ENCODE measurements at places on chromosomes 11 and 22.
A peak's percentile ranks its signal among the peaks of the same experiment; 100 is the strongest.

DNA sequence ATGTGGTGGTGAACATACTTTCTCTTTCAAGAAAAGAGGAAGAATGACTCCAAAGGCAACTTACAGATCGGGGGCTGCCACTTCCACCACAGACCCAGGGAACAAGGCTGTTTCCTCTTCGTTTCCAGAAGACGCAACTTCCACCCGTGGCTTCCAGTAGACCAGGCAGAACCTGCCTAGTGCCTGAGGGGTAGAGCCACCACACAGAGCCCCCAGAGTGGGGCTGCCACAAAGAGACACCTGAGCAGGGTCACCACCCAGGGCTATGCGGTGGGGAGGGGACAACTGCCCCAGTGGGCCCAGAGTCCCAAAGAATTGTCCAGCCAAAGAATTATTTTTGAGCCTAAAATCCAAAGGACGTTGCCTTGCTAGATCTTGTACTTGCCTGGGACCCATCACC, 16.7 kb upstream of the PHF21B start:
- DNase-seq = no peak

GRCh38 chr22:17954860-17955587, 69.3 kb downstream of the MICAL3 start:
- DNase-seq = no peak

DNA sequence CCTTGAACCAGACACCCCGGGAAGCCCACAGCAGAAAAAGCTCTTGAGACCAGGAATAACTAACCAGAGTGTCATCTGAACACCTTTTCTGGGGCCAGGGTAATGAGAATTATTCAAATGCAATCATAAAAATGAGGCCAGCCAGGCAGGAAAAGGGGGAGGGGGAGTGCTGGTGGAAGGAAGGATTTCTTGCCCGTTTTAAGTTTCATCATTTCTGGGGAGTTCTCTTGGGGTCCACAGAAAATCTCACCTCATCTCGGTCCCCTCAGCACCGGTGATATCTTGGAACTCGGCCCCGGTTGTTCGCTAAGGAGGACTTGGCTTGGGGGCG, 495 bp upstream of the PKNOX2 start:
- DNase-seq = no peak

GRCh38 chr22:25403811-25404471, 160.5 kb upstream of the GRK3 start:
- DNase-seq = no peak

GRCh38 chr11:85771568-85771967, 39.4 kb downstream of the SYTL2 start:
- no peak for DNase-seq

GRCh38 chr11:73334384-73335203, 26.5 kb downstream of the ARHGEF17 start:
- DNase-seq = no peak

GRCh38 chr22:21045585-21046294, at the start of gene LRRC74B:
Gene LRRC74B, plus strand, starts transcription at chr22:21045946. Its CDS starts 41 bp downstream, at chr22:21045987.
- DNase-seq = peak; percentile 71

DNA sequence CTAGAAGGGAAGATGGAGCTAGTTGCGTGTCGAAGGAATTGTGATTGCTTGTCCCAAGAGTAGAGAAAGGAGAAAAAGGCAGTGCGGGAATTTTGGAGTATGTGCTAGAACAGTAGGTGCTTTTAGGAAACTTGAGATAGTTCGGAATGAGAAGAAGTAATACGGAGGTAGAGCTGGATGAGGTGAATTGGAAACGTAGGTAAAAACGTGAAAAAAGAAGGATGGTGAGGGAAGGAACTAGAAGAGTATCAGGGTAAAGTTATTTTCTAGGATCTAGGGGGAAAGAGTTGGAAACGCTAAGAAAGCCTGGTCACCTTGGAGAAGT, 1.4 kb downstream of the CEP57 start:
- DNase-seq = no peak

GRCh38 chr11:62602141-62603071, 741 bp upstream of the MTA2 start:
- DNase-seq = peak; percentile 71

GRCh38 chr11:64890522-64890939, 12.1 kb upstream of the EHD1 start:
- no peak for DNase-seq

DNA sequence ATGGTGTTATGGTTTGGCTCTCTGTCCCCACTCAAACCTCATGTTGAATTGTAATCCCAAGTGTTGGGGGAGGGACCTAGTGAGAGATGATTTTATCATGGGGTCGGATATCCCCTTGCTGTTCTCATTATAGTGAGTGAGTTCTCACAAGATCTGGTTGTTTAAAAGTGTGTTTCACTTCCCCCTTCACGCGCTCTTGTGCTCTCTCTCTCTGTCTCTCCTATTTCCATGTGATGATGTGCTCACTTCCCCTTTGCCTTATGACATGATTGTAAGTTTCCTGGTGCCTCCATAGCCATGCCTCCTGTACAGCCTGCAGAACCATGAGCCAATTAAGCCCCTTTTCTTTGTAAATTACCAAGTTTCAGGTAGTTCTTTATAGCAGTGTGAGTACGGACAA, 765.1 kb downstream of the KCNA4 start:
- no peak for DNase-seq

- DNase-seq = no peak
These were observed 118.2 kb upstream of the CSNK2A3 start for GRCh38 chr11:11471201-11471600.

GRCh38 chr11:14358729-14359439, at the start of gene RRAS2:
Gene RRAS2, minus strand, starts transcription at chr11:14359183. Its CDS starts 313 bp downstream, at chr11:14358870.
- DNase-seq = peak; percentile 27

DNA sequence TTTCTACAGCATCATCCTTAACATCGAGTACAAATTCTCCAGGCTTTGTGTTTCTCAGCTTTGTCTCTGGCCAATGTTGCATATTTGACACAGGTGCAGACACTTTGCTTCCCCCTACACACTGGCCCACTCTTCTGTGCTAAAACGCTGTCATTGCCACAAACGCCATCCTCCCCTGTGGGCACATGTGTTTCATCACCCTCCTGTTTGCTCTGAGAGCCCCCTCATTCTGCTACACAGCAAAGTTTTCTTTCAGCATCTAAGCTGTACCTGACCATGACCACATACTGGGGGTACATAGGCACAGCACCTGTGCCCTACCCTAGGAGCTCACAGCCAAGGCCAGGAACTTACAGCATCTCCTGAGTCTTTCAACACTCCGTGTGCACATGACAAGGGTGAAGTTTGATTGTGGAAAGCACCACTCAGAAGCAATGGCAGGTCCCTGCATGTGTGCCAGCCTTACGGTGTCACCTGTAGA, 7.9 kb upstream of the IGLL5 start:
- DNase-seq = no peak

GRCh38 chr11:74784234-74784633, 35.6 kb downstream of the RNF169 start:
- DNase-seq = no peak

GRCh38 chr11:122422682-122423081, 232.8 kb upstream of the UBASH3B start:
- no peak for DNase-seq

DNA sequence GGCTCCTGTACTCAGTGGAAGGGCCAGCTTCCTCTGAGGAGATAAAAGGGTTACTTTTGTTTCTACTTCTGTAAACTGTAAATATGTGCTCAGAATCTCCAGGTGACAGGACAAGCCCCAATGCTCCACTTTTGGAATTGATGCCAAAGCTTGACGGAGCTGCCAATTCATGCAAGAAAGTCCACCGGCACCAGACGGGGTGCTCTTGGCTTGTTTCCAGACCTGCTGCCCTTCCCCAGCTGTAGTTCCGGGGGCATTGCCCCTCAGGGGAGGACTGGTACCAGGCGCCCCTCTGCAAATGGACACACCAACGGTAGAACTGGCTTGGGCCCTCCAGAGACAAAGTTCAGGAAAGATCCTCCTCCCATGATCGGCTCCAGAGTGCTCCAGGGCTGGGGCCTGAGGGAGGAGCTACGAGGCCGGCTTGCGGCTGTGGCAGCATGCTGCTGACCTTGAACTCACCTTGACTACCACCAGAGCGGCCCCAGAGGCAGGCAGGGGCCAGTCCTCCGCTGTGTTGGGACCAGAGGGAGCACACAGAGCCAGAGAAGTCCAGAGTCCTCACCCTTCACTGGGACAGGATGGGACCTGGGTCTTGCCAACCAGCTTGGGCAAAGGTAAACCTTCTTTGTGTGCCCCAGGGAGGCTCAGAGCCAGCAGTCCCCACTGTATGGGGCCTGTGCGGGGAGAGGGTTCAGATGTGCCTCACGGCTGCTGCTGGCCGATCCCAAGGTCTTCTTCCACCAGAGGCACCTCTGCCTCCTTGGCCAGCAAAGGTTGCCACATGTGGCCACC, 17.8 kb upstream of the OAF start:
- no peak for DNase-seq

DNA sequence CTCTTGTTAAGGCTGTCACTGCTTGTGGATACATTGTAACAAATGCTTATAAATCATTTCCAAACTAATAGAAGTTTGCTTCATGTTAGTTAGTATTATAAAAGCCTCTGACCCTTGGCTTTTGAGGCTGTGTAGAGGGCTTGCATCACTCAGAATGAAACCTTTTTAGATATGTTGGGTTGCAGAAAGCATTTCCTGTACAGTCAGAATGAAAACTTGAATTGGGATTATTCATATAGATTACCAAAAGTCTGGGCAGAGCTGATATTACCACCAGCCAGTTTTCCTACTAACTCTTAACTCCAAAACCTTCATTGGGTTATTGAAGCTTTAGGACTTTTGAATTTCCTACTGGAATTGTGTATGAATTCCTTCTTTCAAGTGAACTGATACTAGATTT, 12.0 kb downstream of the KMT2A start:
- DNase-seq = no peak

- no peak for DNase-seq
These were observed 151.0 kb upstream of the B3GAT1 start for GRCh38 chr11:134562941-134563471.

- no peak for DNase-seq
These were observed 280.9 kb downstream of the CTTN start for GRCh38 chr11:70678931-70679900.

DNA sequence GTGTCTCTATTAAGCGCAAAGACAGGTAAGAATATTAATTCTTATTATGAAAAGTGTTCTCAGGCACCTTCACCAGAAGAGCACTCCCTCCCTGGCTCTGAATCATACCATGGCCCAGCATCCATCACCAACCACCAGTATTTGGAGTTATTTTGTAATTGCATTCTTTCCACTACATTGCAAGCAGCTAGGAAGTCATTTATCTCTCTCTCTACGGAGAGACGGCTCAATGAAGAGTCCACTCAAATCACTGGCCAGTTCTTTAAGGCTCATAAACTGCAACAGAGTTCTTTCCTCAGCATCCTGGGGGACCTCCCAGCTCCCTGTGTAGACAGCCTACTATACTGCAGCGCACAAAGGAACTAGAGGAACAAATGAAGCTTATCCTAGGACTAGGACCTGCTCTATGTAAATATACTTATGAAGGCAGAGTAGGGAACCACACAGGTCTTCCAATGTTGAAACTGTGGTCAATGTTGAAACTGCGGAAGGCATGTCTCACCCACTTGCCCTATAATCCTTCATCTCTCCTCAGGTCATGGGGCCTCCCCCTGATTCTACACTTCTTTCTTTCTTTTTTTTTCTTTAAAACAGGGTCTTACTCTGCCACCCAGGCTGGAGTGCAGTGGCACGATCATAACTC, 63.4 kb downstream of the AAMDC start:
- no peak for DNase-seq

DNA sequence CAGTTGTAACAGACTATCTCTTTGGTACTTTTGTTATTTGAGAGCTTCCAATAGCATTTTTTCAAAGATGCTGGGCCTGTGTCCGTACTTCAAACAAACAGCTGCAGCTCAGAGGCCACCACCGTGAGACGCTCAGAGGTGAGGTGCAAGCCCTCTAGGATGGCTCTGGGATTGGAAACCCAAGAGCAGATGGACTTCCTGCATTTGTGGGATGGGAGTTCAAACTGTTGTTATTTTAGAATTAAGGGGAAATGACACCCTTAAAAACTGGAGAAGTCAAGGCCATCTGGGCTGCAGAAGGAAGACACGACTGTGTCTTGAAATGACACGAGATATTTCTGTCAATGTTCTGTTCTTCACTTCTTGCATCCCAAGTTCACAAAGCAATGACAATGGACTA, 9.2 kb upstream of the IL10RA start:
- no peak for DNase-seq

GRCh38 chr11:13462311-13462900, 616 bp downstream of the BTBD10 start:
- peak; percentile 55 for DNase-seq

DNA sequence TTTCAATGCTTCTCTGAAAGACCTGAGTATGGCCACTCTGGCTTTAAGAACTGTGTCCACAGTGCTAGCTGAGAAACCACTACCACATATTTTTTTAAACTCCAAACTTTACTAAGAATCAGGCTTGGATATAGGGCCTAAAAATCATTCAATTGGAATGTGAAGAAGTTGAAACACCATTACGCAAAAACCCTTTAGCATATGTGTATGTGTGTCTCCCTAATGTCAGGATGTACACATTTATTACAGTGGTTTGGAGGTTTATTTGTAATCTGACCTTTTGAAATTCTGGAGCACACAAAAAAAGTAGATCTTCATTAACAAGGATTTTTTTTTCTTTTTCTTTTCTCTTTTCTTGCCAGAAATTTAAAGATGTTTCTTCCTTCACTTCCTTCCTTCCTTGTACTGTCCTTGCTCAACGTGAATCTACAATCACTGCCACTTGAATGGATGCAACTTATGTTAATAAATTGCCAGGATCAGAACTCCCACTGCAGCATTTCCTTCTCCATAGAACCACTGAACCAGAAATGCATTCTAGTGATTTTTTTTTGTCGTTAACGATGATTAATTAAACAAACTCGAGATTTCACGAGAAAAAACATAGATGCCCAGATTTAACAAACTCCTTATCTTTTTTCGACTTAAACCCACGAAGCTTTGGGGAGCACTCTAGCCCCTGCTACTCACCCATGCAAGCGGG, 3.1 kb upstream of the ADM start:
- DNase-seq = no peak

DNA sequence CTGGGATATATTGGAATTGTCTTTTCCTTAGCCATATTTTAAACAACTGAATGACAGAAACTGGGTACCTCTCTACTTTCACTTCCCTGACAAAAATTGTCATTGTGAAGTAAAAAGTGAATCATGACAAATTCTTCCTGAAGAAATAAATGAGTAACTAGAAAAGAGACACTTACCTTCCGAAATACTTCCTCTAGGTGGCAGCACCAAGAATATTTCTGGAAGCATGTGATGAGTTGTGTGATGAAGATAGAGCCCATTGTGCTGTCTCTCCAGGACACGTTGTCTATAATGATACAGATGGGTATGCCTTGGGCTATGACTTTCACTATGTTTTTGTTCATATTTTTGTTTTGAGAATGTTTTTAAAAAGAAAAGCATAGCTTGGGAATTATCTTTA, 21.5 kb downstream of the CASP4 start:
- peak; percentile 3 for DNase-seq

GRCh38 chr11:117772360-117772759, 24.7 kb downstream of the DSCAML1 start:
- DNase-seq = no peak
